ENCODE measurements at places on chromosomes 4 and X. TPM values are rescaled to one million over a fixed set of nuclear protein-coding genes. Genes with fewer than 3 reads are reported as not detected.

DNA sequence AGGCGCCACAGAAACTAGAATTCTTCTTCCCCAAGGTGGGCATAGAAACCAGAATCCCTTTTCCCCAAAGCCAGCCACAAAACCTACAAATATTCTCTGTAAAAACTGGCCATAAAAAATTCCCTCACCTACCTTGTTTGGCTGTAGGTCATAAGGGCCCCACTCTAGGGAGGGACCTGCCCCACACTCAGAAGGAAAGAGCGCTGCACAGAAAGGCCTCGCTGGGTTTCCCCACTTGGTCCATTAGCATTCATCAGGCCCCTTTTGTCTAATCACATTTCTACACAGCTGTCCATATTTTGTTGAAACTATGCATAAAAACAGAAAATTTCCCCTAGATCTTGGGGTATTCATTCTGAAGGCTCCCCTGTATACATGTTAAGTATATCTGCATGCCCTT is 54.1 kb downstream of the PHKA2 start:
- no peak for DNase-seq
- no peak overlapping the region for H3K27ac ChIP-seq
- peaks cover 1% of the 10 kb centered on the region for H3K36me3 ChIP-seq
- H3K4me1 ChIP-seq = no peaks in the 10 kb centered on the region

- H3K27me3 ChIP-seq = no peaks in the 10 kb centered on the region
- no peaks in the 10 kb centered on the region for H3K4me1 ChIP-seq
- no peak for DNase-seq
- H3K27ac ChIP-seq = no peak overlapping the region
- H3K36me3 ChIP-seq = no peaks in the 10 kb centered on the region
Measured at GRCh38 chr4:19348746-19349145, 903.0 kb upstream of the SLIT2 start.

- H3K4me3 ChIP-seq = no peak overlapping the region
- no peaks in the 10 kb centered on the region for H3K36me3 ChIP-seq
- DNase-seq = no peak
- H3K27me3 ChIP-seq = no peaks in the 10 kb centered on the region
- no peak overlapping the region for H3K27ac ChIP-seq
- no peaks in the 10 kb centered on the region for H3K4me1 ChIP-seq
Measured at GRCh38 chrX:122504026-122504425, 680.1 kb upstream of the GRIA3 start.

- peak; percentile 70 for DNase-seq
- H3K27ac ChIP-seq = no peak overlapping the region
- peaks cover 16% of the 10 kb centered on the region for H3K27me3 ChIP-seq
Measured at GRCh38 chrX:2692221-2693112, 1.4 kb downstream of the CD99 start.

DNA sequence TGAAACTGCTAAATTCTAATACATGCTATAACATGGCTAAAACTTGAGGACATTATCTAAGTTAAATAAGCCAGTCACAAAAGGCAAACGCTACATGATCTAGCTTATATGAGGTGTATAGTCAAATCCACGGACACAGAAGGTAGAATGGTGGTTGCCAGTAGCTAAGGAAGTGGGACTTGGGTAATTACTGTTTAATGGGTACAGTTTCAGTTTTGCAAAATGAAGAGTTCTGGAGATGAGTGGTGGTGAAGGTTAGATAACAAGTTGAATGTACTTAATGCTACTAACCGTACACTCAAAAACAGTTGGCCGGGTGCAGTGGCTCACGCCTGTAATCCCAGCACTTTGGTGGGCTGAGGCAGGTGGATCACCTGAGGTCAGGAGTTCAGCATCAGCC is 644.5 kb upstream of the DIPK2B start:
- no peaks in the 10 kb centered on the region for H3K27me3 ChIP-seq
- peaks cover 43% of the 10 kb centered on the region for H3K36me3 ChIP-seq
- no peak overlapping the region for H3K4me3 ChIP-seq
- H3K4me1 ChIP-seq = no peaks in the 10 kb centered on the region
- DNase-seq = no peak

DNA sequence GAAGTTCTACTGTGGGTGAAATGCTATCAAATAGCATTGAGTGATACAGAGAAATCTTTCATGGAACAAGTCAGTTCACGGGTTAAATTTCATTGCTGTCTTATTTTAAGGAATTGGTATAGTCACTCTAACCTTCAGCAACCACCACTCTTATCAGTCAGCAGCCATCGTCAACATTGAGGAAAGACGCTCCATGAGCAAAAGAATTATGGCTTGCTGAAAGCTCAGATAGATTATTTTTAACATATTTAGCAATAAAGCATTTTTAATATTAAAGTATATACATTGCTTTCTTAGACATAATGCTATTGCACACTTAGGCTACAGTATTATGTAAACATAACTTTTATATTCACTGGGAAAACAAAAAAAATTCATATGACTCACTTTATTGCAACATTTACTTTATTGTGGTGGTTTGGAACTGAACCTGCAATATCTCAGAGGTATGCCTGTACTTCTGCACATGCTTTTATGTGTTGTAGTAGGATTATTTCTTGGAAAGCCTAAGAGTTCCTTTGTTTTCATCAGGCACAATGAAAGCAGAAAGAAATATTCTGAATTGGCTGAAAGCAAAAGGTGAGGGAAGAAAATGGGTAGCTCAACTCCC is 586.7 kb downstream of the GBA3 start:
- H3K27me3 ChIP-seq = no peaks in the 10 kb centered on the region
- no peaks in the 10 kb centered on the region for H3K36me3 ChIP-seq
- DNase-seq = no peak
- no peak overlapping the region for H3K4me3 ChIP-seq
- H3K27ac ChIP-seq = no peak overlapping the region

GRCh38 chr4:31422006-31422405 is 701.8 kb downstream of the PCDH7 start:
- H3K4me3 ChIP-seq = no peak overlapping the region
- no peak for DNase-seq

GRCh38 chrX:94854251-94854650 is 1180.2 kb downstream of the FAM133A start:
- no peaks in the 10 kb centered on the region for H3K36me3 ChIP-seq
- DNase-seq = no peak
- H3K27me3 ChIP-seq = no peaks in the 10 kb centered on the region
- no peak overlapping the region for H3K27ac ChIP-seq
- no peaks in the 10 kb centered on the region for H3K4me1 ChIP-seq

DNA sequence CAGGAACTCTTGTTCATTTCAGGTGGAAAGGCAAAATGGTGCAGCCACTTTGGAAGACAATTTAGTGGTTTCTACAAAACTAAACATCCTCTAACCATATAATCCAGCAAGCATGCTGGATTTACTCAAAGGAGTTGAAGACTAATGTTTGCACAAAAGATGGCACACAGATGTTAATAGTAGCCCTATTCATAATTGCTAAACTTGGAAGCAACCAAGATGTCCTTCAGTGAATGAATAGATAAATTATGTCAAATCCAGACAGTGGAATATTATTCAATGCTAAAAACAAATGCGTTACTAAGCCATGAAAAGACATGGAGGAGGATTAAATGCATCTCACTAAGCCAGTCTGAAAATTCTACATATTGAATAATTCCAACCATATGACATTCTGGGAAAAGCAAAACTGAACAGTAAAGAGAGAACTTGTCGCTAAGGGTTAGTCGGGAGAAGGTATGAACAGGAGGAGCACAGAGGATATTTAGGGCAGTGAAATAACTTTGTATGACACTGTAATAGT is 48.2 kb upstream of the PCDH7 start:
- no peak overlapping the region for H3K4me3 ChIP-seq
- H3K4me1 ChIP-seq = no peaks in the 10 kb centered on the region
- H3K27me3 ChIP-seq = no peaks in the 10 kb centered on the region
- no peak overlapping the region for H3K27ac ChIP-seq
- no peaks in the 10 kb centered on the region for H3K36me3 ChIP-seq
- no peak for DNase-seq

DNA sequence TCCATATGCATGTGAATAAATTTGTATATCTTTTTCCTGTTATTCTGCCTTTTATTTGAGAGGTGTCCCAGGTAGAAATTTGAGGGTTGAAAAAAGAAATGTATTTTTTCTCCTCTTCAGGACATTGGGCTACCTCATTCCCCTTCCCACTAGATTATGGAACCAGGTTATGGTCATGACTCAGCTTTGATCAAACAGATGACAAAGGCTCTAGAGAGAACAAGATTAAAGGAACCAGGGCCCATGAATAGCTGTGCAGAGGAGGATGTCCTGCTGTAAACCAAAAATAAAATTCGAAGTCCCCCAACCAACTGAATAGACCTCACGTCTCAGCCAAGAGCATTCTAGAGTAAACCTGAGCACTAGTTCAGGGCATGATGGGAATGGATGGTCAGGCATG is 313.2 kb downstream of the RAPGEF2 start:
- H3K27ac ChIP-seq = no peak overlapping the region
- H3K27me3 ChIP-seq = no peaks in the 10 kb centered on the region
- no peaks in the 10 kb centered on the region for H3K36me3 ChIP-seq
- no peak for DNase-seq

GRCh38 chr4:68589790-68590189 is 13.7 kb upstream of the UGT2B17 start:
- H3K4me3 ChIP-seq = no peak overlapping the region
- no peaks in the 10 kb centered on the region for H3K4me1 ChIP-seq
- H3K36me3 ChIP-seq = no peaks in the 10 kb centered on the region
- no peak for DNase-seq

DNA sequence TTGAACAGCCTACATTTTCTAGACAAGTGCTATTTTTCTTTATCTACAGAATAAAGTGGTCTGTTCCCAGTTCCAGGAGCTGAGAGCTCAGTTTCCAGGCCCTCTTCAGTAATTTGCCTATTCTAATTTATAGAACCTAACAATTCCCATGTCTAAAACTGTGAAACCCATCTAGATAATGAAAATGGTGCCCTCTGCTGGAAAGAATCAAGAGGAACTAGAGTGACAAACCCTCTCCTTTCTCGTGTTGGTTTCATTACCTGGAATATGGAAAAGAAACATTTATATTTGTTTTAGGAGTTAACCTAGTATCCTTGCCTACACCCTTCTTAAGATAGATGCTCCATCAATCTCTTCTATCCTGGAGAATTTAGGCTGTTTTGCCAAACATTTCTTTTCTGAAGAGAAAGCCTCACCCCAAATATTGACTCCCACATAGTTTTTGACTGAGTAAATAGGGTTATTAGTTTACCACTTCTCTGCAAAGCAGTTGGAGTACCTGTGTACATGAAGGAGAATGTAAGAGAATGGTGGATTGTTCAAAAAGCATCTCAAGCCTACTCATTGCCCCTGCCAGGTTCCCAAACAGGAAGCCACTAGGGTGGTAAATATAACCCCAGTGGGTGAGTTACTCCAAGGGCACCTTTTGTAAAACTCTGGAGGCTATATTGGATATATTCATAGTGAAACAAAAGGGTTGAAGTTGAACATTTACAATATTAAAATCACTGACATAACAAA is 121.6 kb downstream of the RASL11B start:
- DNase-seq = no peak
- no peaks in the 10 kb centered on the region for H3K4me1 ChIP-seq
- no peak overlapping the region for H3K27ac ChIP-seq
- no peak overlapping the region for H3K4me3 ChIP-seq
- no peaks in the 10 kb centered on the region for H3K36me3 ChIP-seq

- no peak overlapping the region for H3K27ac ChIP-seq
- no peaks in the 10 kb centered on the region for H3K4me1 ChIP-seq
- no peaks in the 10 kb centered on the region for H3K36me3 ChIP-seq
Measured at GRCh38 chrX:118522230-118522926, 26.8 kb downstream of the DOCK11 start.

- no peak overlapping the region for H3K4me3 ChIP-seq
- DNase-seq = no peak
- H3K27ac ChIP-seq = no peak overlapping the region
- no peaks in the 10 kb centered on the region for H3K27me3 ChIP-seq
Measured at GRCh38 chrX:74297766-74298165, 6.2 kb upstream of the ZCCHC13 start.

- DNase-seq = no peak
- H3K27me3 ChIP-seq = no peaks in the 10 kb centered on the region
- H3K36me3 ChIP-seq = no peaks in the 10 kb centered on the region
- H3K27ac ChIP-seq = no peak overlapping the region
- peaks cover 6% of the 10 kb centered on the region for H3K4me1 ChIP-seq
Measured at GRCh38 chrX:39508300-39508692, 589.5 kb downstream of the BCOR start.

DNA sequence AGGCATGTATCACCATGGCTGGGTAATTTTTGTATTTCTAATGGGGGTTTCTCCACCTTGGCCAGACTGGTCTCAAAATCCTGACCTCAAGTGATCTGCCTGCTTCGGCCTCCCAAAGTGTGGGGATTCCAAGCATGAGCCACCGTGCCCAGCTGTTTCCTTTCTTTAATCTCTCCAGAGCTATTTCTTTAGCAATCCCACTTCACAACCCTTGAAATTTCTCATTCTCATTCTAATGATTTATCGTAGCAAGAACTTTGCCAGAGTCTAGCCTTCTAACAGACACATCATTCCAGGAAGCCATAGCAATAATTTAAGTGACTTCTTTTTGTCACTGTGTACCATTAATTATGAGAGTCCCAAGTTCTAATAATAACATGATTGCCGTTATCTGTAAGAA is 68.6 kb downstream of the RXFP1 start:
- H3K4me3 ChIP-seq = no peak overlapping the region
- no peak for DNase-seq
- no peaks in the 10 kb centered on the region for H3K36me3 ChIP-seq

DNA sequence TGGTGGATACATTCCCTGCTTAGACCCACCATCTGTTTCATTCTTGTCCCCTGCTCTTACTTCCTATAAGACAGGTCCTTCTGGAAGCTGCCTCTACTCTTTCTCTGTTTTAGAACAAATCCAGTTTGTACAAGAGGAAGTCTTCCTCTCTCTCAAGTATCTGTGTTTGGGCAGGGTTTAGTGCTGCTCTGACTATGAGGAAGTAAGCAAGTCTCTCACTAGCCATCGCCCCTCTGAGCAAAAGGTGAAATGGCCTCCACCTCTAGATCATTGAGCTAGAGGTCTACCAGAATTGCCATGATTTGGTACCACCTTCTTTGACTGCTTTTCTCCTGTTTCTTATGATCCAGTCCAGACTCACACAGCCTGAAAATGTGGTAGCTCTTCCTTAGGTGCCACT is 8.4 kb downstream of the BTK start:
- H3K4me3 ChIP-seq = no peak overlapping the region
- H3K27ac ChIP-seq = no peak overlapping the region
- no peaks in the 10 kb centered on the region for H3K36me3 ChIP-seq
- no peaks in the 10 kb centered on the region for H3K27me3 ChIP-seq

- H3K4me3 ChIP-seq = no peak overlapping the region
- H3K36me3 ChIP-seq = no peaks in the 10 kb centered on the region
- peak; percentile 39 for DNase-seq
- peaks cover 9% of the 10 kb centered on the region for H3K4me1 ChIP-seq
Measured at GRCh38 chr4:129109965-129110824, 14.2 kb downstream of the C4orf33 start.

DNA sequence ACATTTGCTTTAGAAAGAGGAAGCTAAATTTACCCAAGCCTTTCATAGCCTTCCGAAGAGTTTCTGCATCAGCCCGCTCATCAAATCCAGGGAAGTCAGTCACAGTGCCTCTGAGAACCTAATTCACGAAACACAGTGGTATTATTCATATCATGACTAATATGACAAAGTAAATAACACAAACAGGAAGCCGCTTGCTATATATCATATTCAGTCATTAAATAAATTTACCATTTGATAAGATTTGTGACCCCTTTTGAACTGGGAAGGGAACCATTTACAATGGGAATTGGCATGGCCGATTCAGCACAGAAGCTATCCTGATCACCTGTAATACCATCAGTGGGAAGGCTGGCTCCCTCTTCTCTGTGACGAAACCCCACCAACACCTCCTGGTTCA is 10.5 kb downstream of the ANXA5 start:
- H3K27ac ChIP-seq = no peak overlapping the region
- H3K36me3 ChIP-seq = peaks cover 57% of the 10 kb centered on the region

The ETDB gene
- total RNA-seq = not detected

The BEND4 gene
- total RNA-seq = 13.4 TPM

The AKAP14 gene
- 0.29 TPM for total RNA-seq

The BMX gene
- not detected for total RNA-seq

The SLC49A3 gene
- 16.4 TPM for total RNA-seq

The BCAP31 gene
- total RNA-seq = 206 TPM

The C4orf50 gene
- total RNA-seq = 0.93 TPM

All from endodermal cell (in vitro differentiated cells).